ENCODE measurements at places on chromosomes 12 and 14.
A peak's percentile ranks its signal among the peaks of the same experiment; 100 is the strongest.

- DNase-seq, result no peak
These were observed 54.9 kb downstream of the DNAH10 start for GRCh38 chr12:123816896-123817537.

- peak; percentile 46 for DNase-seq
These were observed 149.7 kb upstream of the ARHGAP5 start for GRCh38 chr14:31927348-31927832.

DNA sequence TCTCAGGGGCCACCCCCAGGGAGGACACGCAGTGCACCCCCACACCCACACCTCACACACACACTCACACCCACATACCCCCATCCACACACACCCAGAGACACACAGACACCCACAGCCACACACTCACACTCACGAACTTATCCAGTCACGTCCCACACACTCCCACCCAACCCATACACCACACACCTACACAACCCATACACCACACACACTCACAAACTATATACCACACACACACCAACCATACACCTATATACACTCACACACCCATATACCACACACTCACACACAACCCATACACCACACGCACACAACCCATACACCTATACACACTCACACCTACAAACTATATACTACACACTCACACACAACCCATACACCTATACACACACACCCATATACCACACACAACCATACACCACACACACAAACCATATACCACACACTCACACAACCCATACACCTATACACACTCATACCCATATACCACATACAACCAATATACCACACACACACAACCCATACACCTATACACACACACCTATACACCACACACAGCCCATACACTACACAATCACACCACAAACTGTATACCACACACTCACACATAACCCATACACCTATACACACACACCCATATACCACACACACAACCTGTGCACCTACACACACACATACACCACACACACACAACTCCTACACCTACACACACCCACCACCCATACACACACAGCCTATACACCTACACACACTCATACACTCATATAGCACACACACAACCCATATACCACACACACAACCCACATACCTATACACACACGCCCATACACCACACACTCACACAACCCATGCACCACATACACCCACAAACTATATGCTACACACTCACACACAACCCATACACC is 42.7 kb downstream of the TMEM121 start:
- no peak for DNase-seq

DNA sequence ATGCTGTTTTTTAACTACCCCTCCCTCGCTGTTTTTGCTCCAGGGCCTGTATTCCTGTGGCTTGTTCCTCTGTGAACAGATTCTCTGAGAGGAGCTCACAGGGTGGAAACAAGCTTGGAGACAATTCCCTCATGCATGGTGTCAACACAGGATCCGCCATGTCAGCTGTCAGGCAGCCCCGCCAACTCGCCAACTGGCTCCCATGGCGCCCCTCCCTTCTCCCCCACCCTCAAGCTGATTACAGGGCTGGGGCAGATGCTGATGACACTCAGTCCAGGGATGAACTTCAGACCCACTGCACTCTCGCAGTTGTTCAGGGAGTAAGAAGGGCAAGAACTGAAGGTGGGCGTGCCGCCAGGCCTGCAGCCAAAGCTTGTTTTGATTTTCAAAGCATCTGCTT is 229.9 kb downstream of the NTF3 start:
- DNase-seq, result no peak

GRCh38 chr12:93333054-93333453 is 44.7 kb upstream of the NUDT4 start:
- DNase-seq, result no peak

All from T1000 (cell line).